ENCODE measurements at places on chromosomes 13 and 19. TPM values are rescaled to one million over a fixed set of nuclear protein-coding genes. Genes with fewer than 3 reads are reported as not detected.

GRCh38 chr13:35389535-35389934, 87.0 kb downstream of the MAB21L1 start:
- no peaks in the 10 kb centered on the region for H3K36me3 ChIP-seq
- no peak overlapping the region for H3K27ac ChIP-seq
- H3K27me3 ChIP-seq = no peaks in the 10 kb centered on the region
- DNase-seq = no peak

DNA sequence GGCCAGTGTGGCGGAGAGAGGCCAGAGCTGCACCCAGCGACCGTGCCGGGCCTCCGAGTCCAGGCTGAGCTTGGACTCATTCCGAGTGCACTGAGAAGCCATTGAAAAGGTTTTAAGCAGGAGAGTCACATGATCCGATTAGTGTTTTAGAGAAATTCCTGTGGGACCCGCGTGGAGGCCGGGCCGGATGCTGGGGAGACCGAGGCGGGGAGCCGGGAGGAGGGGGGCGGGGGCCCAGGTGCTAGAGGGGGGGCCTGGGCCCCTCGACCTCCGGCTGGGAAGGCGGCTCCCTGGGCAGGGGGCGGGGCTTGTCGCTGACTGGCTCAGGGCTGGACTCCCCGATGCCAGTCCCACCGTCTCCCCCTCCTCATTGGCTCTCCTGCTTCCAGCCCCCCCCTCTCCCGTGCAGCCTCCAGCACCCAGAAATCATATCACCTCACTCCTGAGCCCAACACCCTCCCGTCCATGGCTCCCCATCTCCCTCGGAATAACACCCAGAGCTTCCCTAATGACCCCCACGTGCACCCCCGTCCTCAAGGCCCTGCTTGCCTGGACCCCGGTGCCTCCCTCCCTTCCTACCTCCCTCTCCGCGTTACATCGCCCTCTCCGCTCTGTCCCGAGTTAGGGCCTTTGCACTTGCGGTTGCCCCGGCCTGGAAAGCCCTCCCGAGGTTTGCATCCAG, 5.2 kb upstream of the ZNF579 start:
- peaks cover 14% of the 10 kb centered on the region for H3K4me1 ChIP-seq
- no peaks in the 10 kb centered on the region for H3K27me3 ChIP-seq
- DNase-seq = peak; percentile 63
- peak overlapping the region; percentile 76 for H3K27ac ChIP-seq
- no peaks in the 10 kb centered on the region for H3K36me3 ChIP-seq

DNA sequence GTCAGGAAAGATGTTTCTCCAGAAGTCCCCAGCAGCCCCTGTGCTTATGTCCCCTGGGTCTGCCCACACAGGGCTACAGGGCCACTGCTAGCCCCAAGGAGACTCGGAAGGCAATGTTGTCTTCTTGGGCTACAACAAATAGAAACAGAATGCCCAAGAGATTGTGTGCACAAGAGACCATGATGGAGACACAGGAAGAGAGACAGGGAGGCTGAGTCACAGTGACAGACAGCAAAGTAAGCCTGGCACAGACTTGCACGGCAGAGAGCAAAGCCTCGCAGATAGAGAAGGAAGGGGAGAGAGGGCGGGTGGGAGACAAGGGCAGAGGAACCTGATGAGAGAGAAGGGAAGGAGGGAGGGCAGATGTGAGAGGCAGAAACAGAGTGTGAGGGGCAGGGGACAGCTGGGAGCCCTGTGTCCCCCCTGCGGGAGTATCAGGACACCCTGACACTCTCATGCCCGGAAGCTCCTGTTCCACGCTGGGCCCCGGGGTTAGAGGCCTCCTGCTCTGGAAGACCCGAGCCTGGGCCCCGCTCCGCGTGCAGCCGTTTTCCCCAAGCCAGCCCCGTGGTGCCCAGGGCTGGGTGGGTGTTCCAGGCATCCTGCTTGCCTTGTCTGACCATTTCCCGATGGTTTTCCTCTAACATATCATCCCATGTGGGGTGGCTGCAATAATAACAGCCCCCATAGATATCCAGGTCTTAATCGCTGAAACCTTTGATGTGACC, 2.7 kb upstream of the PLA2G4C start:
- peaks cover 3% of the 10 kb centered on the region for H3K36me3 ChIP-seq
- H3K27ac ChIP-seq = no peak overlapping the region
- no peaks in the 10 kb centered on the region for H3K27me3 ChIP-seq
- no peak overlapping the region for H3K4me3 ChIP-seq
- DNase-seq = peak; percentile 18
- H3K4me1 ChIP-seq = no peaks in the 10 kb centered on the region

DNA sequence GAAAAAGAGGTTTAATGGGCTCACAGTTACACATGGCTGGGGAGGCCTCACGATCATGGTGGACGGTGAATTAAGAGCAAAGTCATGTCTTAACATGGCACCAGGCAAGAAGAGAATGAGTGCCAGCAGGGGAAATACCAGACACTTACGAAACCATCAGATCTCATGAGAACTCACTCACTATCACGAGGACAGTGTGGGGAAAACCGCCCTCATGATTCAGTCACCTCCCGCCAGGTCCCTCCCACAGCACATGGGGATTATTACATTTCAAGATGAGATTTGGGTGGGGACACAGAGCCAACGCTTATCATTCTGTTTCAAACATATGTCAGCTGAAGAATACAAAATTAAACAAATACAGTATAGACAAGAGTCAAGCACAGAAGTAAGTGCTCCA, 165.1 kb downstream of the PCCA start:
- no peaks in the 10 kb centered on the region for H3K27me3 ChIP-seq
- H3K4me1 ChIP-seq = no peaks in the 10 kb centered on the region
- no peak for DNase-seq
- H3K36me3 ChIP-seq = no peaks in the 10 kb centered on the region
- no peak overlapping the region for H3K27ac ChIP-seq

DNA sequence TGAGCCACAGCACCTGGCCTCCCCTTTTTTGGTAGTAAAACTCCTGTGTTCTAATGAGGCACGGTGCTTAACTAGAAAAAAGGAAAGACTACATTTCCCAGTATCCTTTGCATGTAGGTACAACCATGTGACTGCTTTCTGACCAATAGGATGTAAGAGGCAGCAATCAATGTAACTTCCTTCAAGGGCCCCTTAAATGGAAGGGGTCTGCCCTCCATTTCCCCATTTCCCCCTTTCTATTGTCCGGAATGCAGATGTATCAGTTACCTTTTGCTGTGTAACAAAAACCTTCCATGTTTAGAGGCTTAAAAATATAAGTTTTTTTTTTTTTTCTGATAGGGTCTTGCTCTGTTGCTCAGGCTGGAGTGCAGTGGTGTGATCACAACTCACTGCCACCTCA, 2.2 kb downstream of the GPR32 start:
- DNase-seq = peak; percentile 24
- no peaks in the 10 kb centered on the region for H3K4me1 ChIP-seq
- H3K27me3 ChIP-seq = peaks cover 2% of the 10 kb centered on the region
- no peak overlapping the region for H3K27ac ChIP-seq
- no peaks in the 10 kb centered on the region for H3K36me3 ChIP-seq

DNA sequence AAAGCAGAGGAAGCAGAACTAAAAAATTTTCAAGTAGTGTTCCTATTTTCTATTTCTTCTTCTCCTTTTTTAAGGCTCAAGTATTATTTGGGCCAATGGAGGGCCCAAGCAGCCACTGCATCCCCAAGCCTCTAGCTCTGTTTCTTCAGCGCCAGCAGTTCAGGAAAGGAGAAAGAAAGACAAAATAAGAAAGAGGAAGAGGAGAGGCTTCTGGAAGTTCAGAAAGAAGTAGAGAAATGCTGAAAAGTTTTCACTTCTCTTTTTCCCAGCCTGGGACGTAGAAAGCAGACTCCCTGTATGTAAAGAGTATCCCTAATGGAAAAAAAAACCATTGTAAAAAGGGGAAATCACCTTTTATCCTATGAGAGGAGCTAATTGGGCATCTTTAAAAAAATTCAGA, 165.5 kb upstream of the KLF12 start:
- no peak overlapping the region for H3K27ac ChIP-seq
- no peaks in the 10 kb centered on the region for H3K4me1 ChIP-seq
- H3K27me3 ChIP-seq = no peaks in the 10 kb centered on the region
- no peak overlapping the region for H3K4me3 ChIP-seq
- DNase-seq = no peak
- no peaks in the 10 kb centered on the region for H3K36me3 ChIP-seq

- H3K27ac ChIP-seq = no peak overlapping the region
- DNase-seq = no peak
- no peaks in the 10 kb centered on the region for H3K27me3 ChIP-seq
- no peak overlapping the region for H3K4me3 ChIP-seq
- H3K4me1 ChIP-seq = no peaks in the 10 kb centered on the region
These were observed 118.8 kb downstream of the NUFIP1 start for GRCh38 chr13:44870456-44870929.

DNA sequence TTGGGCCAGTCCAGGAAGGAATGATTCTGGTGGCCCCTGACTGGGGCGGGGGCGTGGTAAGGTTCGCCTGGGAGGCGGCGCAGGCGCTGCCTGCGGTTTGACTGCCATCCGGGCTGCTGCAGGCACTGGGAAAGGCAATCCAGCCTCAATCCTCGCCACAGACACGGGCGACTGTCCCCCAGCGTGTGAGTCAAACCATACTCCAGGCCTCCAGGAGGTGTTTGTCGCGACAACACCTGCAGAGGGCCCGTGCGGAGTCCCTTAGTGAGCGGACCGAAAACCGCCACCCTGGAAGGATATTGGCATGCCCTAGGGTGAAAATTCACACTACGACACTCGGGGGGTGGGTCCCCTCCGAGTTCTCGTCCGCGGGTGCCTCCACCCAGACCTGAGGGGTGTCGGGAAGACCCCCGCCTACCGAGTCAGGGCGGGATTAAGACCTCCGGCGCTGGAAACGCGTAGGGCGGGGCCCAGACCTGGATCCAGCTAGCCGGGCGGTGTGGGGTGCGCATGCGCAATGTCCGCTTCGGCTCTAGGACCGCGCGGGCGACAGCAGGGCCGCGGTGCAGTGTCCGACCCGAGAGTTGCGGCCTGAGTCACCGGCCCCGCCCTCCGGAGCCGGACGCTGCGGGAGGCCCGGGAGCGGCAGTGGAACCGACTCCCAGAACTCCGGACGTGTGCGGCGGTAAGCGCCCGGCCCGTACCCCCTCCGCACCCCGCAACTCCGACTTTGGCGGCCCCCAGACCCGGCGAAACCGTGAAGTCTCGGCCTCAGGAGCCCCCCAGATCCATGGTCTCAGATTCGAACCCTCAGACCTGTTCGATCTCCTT, at the start of gene CAPNS1:
TSS of gene CAPNS1 (plus strand) at position 594 of the 831 bp plus-strand sequence. CDS start 946 bp downstream, outside the sequence.
- peak; percentile 93 for DNase-seq
- H3K4me1 ChIP-seq = peaks cover 10% of the 10 kb centered on the region
- no peaks in the 10 kb centered on the region for H3K27me3 ChIP-seq
- peak within 1 kb of the TSS; percentile 96 for H3K4me3 ChIP-seq
- peak within 1 kb of the TSS; percentile 95 for H3K27ac ChIP-seq

GRCh38 chr19:16002406-16003384, 53.9 kb downstream of the OR10H4 start:
- no peaks in the 10 kb centered on the region for H3K27me3 ChIP-seq
- H3K4me3 ChIP-seq = peak overlapping the region; percentile 31
- peak; percentile 20 for DNase-seq
- H3K4me1 ChIP-seq = peaks cover 6% of the 10 kb centered on the region

DNA sequence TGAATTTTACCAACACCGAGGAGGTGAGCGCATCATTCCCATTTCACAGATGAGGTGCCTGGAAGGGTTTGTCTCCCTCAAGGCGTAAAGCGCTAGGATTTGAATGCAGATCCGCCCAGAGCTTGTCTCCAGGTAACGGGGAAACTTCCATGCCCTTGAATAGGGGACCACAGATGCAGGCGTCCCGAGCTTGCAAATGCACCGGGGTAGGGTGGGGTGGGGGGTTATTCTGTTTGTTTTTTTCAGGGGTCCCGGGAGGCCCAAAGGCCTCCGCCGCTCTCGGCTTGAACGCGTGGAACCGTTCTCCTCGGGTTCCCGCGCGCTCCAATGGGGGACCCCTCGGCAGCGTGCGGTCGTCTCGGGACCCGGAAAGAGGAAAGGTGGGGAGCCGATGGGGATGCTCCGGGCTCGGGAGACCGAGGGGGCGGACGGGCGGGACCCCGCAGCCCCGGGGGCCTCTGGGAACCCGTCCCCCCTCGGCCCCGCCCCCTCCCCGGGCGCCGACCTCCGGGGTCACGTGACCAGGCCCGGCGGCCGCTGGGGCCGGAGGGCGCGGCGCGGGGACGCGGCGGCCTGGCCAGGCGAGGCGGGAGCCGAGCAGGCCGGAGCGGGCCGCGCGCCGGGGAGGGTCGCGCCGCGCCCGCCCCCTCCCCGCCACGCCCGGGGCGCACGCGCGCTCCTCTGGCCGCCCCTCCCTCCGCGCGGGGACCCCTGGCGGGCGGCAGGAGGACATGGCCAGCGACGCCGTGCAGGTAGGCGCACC, at the start of gene PKN1:
TSS of gene PKN1 (plus strand) at position 516 of the 763 bp plus-strand sequence. CDS start at position 732, 216 bp downstream.
- H3K36me3 ChIP-seq = 0 out of 2 replicates have a peak, but pooled peaks cover 6% of the 10 kb centered on the region
- DNase-seq = no peak
- H3K27ac ChIP-seq = peak within 1 kb of the TSS; percentile 64
- peaks cover 17% of the 10 kb centered on the region for H3K4me1 ChIP-seq
- no peaks in the 10 kb centered on the region for H3K27me3 ChIP-seq
- peak within 1 kb of the TSS; percentile 94 for H3K4me3 ChIP-seq

GRCh38 chr13:45417790-45418534, at the start of gene SLC25A30:
Gene SLC25A30, minus strand, starts transcription at chr13:45418373. Its CDS starts 6,948 bp downstream, at chr13:45411425.
- H3K4me3 ChIP-seq = peak within 1 kb of the TSS; percentile 72
- no peaks in the 10 kb centered on the region for H3K27me3 ChIP-seq

- H3K36me3 ChIP-seq = no peaks in the 10 kb centered on the region
- no peak for DNase-seq
- H3K27ac ChIP-seq = no peak overlapping the region
- no peak overlapping the region for H3K4me3 ChIP-seq
- no peaks in the 10 kb centered on the region for H3K4me1 ChIP-seq
These were observed 236.9 kb upstream of the SLC10A2 start for GRCh38 chr13:103303078-103303651.

DNA sequence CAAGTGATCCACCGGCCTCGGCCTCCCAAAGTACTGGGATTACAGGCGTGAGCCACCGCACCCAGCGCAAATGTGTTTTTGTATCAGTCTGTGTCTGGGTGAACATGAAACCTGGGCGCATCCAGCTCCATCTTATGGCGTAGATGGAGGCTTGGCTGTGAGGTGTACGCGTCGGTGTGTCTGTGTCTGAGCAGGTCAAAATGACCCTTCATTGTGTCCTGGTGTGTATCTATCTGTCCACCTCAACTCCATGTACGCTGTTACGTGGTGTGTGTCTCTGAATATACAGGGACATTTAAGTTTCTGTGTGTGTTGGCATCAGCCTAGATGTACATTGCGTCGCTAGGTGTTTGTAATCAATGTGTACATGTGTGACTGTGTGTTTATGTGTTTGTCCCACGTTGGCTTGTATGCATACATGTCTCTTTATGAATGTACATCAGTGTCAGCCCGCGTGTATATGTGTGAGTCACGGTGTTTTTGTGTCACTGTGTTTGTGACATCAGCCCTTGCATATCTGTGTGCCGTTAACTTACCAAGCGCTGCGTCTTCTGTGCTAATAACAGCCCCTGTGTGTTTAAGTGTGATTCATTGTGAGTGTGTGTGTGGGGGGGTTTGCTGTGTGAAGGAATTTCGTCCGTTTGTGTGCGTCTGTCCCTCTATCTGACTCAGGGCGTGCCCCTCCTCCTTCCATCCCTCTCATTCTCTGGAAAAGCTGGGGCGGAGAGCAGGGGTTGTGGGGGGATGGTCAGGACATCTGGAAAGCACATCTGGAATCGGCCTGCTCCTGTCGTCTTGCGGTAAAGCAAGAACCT, 6.4 kb downstream of the AXL start:
- peak; percentile 100 for DNase-seq
- H3K36me3 ChIP-seq = peaks cover 58% of the 10 kb centered on the region
- peaks cover 43% of the 10 kb centered on the region for H3K4me1 ChIP-seq
- peak overlapping the region; percentile 96 for H3K27ac ChIP-seq

Gene LILRA1
- not detected for total RNA-seq

Gene CYP4F8
- not detected for total RNA-seq

Gene RNF225
- total RNA-seq = not detected

Gene TRAPPC2B
- total RNA-seq = 14.4 TPM

Gene FUT6
- not detected for total RNA-seq

Gene POGLUT2
- 15.0 TPM for total RNA-seq

Gene MEIOSIN
- not detected for total RNA-seq

Gene ZNF546
- total RNA-seq = 5.8 TPM

Gene ZNF728
- not detected for total RNA-seq

Gene KASH5
- total RNA-seq = not detected

All from IMR-90 (cell line).